ENCODE measurements at places on chromosomes 1 and 21.

GRCh38 chr1:228399531-228400236 is 7.0 kb downstream of the TRIM11 start:
- DNase-seq: no peak

GRCh38 chr21:41196993-41197392 is 29.0 kb downstream of the BACE2 start:
- DNase-seq: no peak

DNA sequence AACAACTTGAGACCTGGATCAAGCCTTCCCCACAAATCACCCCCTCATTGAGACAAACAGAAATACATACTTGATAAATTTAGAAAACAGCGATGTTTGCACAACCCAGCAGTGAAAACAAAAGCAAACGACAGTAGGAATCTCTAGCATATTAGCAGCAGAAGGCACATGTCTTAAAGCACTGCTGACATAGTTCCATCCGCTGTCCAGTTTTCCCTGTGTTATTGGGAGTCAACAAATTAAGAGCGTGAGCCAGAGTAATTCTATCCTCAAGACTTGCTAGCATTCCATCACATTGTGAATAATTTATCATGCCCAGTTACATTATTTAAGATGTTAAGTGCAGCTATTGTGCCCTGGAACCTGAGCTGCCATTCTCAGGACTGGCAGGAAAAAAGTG is 55.3 kb downstream of the IGSF5 start:
- DNase-seq: no peak

GRCh38 chr1:110098222-110099026 is 13.8 kb upstream of the UBL4B start:
- no peak for DNase-seq

- DNase-seq: peak; percentile 78
Measured at GRCh38 chr1:212368073-212368484, 46.6 kb downstream of the PACC1 start.

GRCh38 chr1:41516168-41517061 is 31.9 kb upstream of the EDN2 start:
- peak; percentile 43 for DNase-seq

DNA sequence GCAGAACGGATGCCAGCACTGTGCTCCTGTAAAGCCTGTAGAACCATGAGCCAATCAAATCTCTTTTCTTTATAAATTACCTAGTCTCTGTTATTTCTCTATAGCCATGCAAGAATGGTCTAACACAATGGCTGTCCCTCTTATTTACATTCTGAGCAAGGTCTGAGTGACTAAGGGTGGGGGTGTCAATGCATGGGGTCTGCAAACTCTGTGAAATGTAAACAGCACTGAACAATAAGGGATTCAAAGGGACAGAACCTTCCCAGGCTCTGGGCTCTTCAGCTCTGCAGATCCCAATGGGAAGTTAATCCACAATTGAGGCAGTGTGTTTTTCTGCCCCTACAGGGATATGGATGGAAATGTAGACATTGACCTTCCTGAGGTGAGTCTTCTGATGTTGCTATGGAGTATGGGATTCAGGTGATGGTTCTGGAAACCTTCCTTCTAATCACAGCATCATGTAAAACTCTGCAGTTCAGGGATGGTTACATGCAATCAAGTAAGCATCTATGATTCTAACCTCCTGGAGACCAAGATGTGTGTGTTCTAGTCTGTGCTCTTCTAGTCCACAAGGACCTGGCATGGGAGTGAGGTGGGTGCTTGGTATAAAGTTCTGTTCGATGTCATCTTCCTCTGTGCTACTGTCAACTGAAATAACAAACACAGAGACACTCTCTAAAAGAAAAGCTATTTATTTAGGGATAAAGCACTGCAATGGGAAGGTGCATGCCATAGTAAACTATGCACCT is 38.6 kb downstream of the CAPN9 start:
- no peak for DNase-seq

DNA sequence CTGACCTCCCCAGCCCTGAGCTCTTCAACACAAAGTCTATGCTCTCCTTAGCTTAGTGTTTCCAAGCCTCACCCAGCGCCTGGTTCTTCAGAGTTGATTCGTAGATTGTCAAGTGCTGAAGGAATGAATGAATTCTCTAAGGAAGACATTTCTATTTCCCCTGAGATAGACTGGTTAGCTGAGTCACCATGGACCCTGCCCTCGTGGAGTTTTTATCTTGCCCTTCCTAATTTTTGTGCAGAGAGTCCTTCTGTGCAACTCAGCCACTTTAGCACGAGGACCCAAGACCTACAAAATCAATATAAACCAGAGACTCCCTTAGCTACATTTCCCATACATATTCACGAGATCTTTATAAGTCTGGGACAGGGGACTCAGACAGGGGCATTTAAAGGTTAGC is 2.6 kb upstream of the CD244 start:
- DNase-seq: no peak

- no peak for DNase-seq
Measured at GRCh38 chr1:67818725-67819301, 14.5 kb downstream of the GNG12 start.

GRCh38 chr21:36544545-36544944 is 64.6 kb upstream of the CLDN14 start:
- DNase-seq: no peak

DNA sequence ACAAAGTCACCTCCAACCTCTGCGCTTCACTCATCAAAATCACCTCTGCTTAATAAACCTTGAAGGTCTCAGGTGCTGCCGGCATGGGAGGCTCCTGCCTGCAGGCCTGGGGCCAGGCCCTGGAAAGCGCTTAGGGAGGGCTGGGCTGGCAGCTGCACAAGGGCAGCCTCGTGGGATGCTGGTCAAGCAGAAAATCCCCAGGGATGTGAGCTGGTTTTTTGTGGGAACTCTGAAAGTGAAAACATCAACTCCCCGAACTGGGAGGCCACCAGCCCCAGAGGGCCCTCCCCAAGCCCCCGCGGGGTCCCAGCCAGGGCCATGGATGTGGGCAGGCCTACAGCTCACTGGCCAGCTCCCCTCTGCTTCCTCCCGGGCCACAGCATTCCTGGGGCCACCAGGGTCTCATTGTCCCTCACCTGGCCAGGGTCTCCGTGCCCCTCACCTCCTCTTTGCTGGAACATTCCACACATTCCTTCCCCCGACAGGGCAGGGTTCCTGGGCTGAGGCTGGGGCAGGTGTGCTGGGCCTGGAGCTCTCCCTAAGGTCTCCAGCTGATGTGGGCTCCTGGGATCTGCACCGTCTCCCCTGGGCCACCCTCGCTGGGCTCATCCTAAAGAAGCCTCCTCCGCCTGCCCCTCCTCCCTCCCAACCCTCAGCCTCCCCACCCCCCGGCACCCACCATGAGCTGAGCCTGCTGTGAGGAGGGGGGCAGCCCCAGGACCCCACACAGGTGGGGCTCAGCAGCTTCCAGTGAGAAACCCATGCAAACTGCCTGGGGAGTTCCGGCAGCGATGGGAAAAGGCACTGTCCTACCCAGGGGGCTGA is 36.0 kb upstream of the POFUT2 start:
- DNase-seq: no peak

DNA sequence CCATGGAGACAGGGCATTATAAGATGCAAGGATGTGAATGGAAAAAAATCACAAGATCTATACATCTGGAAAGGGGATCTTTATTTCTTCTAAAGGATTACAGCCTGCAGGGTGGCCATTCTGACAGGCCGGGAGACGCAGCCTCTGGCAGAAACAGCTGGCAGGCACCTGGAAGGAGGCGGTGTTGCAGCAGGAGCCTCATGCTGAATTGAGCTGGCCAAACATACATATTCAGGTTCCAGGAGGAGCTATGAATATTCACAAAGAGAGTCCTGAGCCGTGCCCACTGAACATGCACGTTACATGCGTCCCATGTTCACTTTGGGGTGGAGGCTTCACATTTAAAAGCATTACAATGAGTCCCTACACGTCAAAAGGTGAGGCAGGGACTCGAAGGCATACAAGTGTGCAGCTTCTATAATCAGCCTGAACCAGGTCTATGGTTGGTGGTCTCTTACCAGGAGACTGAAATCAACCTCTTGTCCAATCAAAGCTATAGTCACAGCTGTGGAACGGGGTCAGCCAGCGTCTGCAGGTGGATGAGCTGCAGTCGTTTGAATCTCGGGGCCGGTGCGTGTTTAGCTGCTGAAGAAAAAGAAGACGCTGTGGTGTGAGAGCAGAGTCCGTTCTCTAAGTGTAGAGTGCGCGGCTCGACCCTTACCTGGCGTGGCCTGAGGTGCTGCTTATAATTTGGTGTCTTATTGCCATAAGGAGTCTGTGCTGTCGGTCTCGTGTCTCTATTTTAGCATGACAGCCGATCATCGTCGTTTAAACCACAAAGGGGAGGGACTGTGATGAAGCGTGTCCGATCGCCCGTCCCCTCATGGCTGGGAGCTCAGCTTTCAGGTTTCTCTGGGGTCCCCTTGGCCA is 183.0 kb downstream of the ETS2 start:
- no peak for DNase-seq

DNA sequence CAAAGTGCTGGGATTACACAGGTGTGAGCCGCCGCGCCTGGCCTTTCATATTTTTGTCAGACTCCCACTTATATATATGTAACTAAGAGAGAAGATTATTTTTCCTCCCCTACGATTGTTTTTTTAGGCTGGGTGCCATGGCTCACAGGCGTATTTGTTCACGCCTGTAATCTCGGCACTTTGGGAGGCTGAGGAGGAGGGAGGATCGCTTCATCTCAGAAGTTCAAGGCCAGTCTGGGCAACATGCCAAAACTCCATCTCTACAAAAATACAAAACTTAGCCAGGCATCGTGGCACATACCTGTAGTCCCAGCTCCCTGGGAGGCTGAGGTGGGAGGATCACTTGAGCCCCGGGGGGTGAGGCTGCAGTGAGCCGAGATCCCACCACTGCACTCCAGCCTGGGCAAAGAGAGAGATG is 23.9 kb upstream of the ITLN2 start:
- DNase-seq: no peak

DNA sequence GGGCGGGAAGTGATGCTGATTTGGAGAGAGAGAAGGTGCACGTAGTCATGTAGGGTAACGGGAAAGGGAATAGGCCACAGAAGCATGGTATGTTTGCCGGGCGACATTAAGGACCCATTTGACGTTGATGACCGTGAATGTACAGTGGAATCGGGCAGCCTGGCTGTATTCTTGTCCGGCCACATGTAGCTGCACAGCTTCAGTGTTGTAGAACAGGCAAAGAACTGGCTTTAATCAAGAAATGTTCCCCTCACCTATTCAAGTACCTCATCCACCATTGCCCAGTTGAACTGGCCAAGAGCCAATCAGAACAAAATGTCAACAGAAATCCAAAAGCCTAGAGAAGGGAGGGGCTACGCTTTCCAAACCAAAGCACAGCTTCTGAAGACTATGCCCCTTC is 104.8 kb downstream of the DHRS3 start:
- DNase-seq: no peak

DNA sequence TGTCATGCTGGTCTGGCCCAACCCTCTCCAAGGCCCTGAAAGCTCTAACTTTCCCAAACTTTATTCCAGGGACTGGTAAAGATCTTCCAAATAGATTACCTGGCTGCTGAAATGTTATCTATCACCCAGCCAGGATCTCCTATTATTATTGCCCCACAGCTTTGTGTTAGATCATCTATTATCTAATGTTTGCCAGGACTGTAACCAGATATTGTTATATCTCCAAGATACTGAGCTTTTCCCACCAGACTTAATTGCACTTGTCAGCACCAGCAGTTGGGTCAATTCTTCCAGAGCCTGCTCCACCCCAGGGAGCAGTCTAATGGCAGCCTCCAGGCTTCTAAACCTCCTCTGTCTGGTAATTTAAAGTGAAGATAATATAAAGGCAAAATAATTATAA is 59.1 kb downstream of the PRDX6 start:
- DNase-seq: no peak

GRCh38 chr1:43255438-43256210 is 14.2 kb upstream of the TMEM125 start:
- DNase-seq: no peak

DNA sequence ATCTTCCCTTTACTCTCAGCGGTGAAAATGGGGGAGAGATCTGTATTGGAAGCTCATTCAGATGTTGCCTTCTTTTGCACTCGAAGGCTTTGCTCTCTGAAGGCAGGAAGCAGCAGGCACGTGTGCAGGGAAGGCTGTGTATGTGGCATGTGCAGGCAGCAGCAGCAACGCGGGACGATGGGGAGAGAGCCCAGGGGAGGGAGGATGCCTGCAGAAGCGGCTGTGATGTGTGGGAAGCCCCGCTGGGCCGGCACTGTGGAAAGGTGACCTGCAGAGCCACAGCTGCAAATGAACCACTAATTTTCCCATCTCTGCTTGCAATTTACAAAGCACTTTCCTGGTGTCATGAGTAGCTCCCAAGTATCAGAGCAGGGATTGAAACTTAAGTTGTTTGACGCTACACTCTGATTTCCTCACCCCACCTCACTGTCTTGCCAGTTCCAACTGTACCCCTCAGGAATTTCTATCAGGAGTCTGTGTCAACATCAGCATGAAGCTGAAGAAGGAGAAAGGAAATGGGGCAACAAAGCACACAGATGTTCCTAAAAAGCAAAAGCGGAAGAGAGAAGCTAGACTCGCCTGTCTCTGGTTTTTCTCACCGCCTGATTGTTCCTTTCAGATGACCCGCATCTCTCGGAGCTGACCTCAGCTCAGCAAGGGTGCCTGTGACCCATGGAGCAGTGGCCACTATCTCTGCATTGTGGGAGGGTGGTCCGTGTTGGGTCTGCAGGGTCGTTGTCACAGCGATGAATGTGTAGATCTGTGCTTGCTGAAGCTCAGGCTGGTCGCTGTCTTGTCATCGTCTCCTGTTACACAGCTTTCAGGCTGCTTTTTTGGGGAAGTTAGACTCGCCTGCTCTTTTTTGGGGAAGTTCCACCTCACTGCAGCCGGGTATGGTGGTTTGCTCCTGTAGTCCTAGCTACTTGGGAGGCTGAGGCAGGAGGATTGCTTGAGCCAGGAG is 156.1 kb downstream of the KIF26B start:
- peak; percentile 14 for DNase-seq

GRCh38 chr1:38991638-38992411 is 749 bp downstream of the AKIRIN1 start:
- no peak for DNase-seq

- DNase-seq: no peak
Measured at GRCh38 chr21:24727803-24728440, 879.4 kb downstream of the MRPL39 start.

DNA sequence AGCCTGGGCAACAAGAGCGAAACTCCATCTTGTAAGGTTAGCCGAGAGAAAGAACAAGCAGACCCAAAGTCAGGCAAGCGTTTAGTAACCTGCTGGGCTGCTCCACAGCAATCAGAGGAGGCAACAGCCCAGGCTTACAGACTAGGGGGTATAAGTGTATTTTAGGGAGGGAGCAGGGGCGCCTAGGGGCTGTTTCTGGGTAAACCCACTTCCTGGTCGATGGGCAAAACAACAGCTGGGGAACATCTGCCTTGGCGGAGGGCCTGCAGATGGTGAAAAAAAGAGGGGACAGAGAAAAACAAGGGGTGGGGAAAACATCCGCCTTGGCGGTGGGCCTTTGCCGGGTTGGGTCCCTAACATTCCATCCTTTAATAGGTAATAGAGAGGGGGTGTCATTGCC is 5.2 kb downstream of the TAS1R1 start:
- no peak for DNase-seq

- no peak for DNase-seq
Measured at GRCh38 chr21:30126576-30126975, 40.0 kb downstream of the CLDN17 start.

- no peak for DNase-seq
Measured at GRCh38 chr1:1937061-1937460, 18.0 kb upstream of the TMEM52 start.

Measured in CD4-positive, alpha-beta T cell treated with Interleukin-17A for 1 hour (primary cell).